ENCODE measurements at places on chromosomes 3 and 15.
A peak's percentile ranks its signal among the peaks of the same experiment; 100 is the strongest.

GRCh38 chr3:195872097-195872496, 36.3 kb downstream of the TNK2 start:
- DNase-seq = no peak

DNA sequence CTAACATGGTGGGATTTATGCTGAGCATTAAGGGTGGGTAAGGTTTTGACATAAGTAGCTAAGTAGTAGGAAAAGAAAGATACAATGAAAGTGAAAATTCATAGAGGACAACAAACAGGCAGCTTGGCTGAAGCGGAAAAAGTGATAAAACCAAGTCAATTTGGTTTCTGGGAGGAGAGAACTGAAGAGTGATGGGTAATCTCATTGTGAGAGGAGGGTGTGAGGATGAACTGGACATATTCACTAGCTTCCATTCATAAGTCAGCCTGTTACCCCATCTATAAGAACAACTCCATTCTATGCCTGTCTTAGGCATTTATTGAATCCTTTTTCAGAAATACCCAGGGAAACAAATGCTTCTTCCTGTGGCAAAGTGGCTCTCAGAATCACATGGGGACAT, 67.1 kb upstream of the BBX start:
- no peak for DNase-seq

- no peak for DNase-seq
Measured at GRCh38 chr3:153001210-153002078, 160.6 kb upstream of the RAP2B start.

DNA sequence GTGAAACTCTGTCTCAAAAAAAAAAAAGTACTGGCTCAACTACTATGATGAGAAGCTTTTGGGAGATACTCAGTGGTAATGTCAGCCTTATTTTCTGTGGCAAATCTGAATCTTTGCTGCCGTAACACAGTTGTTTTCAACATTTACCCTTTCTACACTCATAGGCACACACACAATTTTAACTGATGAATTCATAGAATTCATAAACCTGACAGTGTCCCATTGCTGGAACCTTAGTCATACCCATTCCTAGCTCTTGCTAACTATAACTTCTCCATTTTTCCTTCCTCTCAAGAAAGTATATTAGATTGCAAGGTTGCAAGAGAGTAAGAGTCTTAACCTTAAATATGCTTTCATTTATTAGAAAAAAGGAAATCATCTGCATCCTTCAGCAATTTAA, 496.6 kb downstream of the FHIT start:
- DNase-seq = no peak

- no peak for DNase-seq
Measured at GRCh38 chr3:79047581-79047980, 720.2 kb downstream of the ROBO1 start.

- DNase-seq = no peak
Measured at GRCh38 chr3:39108200-39108710, 775 bp downstream of the TTC21A start.

GRCh38 chr15:55003965-55004873, 192.5 kb downstream of the RSL24D1 start:
- no peak for DNase-seq

DNA sequence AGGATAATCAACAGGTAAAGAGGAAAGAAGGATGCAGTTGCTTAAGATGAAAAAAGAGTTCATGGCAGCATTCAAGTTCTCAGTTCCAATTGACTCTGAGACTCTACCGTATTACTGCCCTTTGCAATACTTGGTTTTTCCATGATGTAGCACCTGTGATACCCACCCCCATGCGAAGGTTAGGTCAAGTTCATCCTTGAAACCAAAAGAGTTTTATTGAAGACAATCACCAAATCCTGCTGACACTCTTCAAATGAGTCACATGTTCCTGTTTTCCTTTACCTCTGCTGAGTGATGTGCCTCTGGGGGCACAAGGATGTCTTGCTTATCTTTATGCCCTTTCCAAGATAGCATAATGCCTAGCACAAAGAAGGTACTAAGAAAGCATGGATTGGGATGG, 111.3 kb upstream of the SLC7A14 start:
- DNase-seq = peak; percentile 3

GRCh38 chr3:45664578-45664977, 24.6 kb upstream of the SACM1L start:
- DNase-seq = peak; percentile 51

DNA sequence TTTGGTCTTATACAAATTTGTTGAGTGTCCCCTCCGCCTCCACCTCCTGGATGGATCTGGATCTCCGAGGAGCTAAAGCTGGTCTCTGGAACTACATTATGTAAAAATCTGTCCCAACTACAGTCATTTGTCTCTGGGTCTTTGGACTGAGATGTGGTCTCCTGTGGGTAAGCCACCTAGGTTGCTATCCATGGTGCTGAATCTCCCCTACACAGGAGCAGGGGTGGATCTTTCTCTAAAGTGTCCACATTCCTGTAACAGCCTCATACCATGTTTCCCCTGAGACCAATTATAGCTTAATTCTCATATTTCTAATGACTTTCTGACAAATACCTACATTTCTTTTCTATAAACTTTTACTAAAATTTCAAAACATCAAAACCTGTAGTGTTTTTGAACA, 625.8 kb downstream of the TAFA4 start:
- peak; percentile 1 for DNase-seq

- DNase-seq = no peak
Measured at GRCh38 chr3:186594591-186595113, 18.2 kb upstream of the AHSG start.

DNA sequence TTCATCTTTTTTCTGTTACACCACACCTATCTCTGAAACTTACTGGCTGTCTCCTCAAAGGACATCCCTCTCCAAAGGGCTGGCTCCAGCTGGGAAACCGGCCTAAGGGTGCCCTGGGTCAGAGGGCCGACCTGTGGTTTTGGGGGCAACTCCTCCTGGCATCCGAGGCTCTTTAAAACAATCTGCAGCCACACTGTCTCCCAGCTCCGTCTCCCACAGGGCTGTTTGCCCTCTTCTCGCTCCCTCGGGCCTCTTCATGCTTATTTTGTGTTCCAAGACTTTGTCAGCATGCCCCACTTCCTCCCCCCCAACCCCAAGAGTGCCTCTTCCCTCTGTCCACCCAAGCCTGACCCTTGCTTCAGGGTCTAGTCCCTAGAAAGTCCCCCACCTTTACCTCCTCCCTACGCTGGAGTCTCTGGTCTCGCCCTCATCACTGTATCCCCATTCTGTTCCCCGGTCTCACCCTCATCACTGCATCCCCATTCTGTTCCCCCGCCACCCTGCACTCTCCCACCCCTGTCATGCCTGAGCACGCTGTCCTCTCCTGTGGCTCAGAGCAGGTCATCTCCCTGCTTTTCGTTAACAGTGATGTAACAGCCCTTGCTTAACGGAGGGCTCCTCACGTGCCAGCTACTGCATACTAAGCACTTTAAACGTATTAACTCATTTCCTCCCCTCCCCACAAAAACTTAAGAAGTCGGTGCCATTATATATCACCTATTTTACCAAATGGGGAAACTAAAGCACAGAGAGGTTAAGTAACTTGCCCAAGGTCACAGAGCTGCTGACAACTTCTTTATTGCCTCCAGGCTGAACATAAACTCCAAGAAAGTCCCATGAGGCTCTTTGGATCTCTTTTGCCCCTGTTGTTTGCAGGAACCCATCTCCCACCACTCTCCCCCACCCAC, 1.1 kb upstream of the CSK start:
- no peak for DNase-seq

GRCh38 chr3:113086560-113087461, 96.0 kb downstream of the GTPBP8 start:
- DNase-seq = no peak

GRCh38 chr3:75101329-75102147, 487.1 kb upstream of the CNTN3 start:
- DNase-seq = no peak

- no peak for DNase-seq
Measured at GRCh38 chr15:65772930-65773329, 19.2 kb downstream of the DENND4A start.

DNA sequence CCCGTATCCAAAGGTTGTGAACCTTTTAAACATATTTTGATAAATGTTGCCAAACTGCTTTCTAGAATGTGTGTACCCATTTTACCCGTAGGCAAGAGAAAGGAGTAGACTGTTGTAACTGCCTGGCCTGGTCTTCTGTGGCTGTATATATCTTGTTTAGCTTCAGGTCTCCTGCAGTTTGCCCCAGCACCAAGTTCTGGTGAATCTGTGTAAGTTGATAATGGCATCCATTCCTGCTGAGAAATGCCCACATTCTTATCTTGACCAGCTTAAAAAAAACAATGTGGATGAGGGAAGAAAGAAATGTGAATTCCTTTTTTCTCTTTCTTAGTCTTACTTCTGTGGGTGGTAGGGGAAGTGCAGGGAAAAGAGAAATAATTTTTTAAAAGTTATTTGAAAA, 53.3 kb upstream of the TLE3 start:
- no peak for DNase-seq

DNA sequence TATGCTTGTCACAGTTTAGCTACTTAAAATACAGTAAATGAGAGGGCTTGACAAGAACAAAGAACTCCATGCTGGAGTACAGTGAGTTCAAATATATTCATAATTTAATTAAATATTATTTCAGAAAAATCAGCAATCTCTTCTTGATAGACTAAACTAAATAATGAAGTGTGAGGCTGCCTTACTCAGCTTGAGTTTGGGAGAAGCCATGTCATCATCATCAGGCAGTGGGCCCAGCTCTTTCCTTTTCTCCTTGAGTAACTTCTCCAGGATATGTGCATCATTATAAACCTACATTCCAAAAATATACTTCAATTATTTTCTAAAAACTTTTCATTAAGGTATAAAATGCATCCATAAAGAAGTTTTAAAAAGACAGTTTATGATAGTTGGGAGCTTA, 70.5 kb downstream of the PBRM1 start:
- DNase-seq = no peak

GRCh38 chr15:79970181-79970580, 815 bp downstream of the BCL2A1 start:
- DNase-seq = no peak

DNA sequence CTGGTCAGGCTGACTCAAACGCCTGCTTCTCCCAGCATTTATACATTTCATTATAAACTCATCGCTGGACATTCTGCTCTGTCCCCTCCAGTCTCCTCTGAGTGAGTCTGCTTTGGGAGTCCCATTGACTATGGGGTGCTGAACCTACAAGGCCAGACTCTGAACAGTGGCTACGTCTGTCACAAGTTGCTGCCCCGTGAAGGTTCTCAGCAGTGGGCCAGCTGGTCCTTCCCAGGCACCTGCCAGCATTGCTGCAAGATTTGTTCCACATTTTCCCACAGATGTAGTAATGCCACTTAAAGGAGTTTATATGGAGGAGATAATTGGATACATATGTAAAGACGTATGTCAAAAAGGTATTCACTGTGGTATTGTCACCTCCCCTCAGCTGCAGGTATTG, 72.7 kb upstream of the ATP13A3 start:
- no peak for DNase-seq

GRCh38 chr3:116285781-116286421, 159.4 kb downstream of the LSAMP start:
- no peak for DNase-seq

- DNase-seq = no peak
Measured at GRCh38 chr3:158728061-158728377, 4.2 kb downstream of the RARRES1 start.

- DNase-seq = no peak
Measured at GRCh38 chr3:68142441-68142840, 488.0 kb upstream of the SUCLG2 start.

DNA sequence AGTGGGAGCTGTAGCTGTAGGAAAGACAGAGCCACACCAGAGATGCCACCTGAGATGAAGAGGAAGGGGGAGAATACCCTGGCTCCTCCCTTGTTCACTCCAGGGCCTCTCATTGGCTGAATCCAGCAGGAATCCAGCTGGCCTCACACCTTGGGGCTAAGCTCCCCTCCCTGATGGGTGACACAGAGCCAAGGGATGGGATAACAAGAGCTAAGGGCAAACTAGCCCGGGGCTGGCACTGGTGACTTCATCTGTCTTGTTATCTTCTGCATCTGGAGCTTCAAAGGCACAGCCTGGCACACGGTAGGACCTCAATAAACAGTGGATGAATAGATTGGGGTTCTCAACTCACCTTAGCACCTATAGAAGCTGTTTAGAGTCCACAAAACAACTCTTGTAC, 13.8 kb upstream of the GATA2 start:
- DNase-seq = no peak

DNA sequence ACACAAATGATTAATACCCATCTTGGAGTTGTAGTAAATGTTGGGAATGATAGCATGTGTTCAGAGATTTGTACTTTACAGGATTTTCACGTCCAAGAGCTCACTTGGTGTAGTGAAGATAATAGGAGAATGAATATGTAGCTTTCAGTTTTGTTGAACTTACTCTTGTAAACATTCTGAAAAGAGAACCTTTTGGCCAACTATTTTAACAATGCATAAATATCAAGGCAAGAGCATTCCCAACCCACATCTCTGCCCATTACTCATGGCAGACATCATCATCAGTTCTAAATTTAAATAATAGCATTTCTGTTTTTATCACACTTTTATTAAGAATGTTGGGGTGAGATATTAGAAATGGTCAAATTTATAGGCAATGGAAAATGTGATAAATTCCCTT, 465.2 kb upstream of the TPRG1 start:
- DNase-seq = no peak

DNA sequence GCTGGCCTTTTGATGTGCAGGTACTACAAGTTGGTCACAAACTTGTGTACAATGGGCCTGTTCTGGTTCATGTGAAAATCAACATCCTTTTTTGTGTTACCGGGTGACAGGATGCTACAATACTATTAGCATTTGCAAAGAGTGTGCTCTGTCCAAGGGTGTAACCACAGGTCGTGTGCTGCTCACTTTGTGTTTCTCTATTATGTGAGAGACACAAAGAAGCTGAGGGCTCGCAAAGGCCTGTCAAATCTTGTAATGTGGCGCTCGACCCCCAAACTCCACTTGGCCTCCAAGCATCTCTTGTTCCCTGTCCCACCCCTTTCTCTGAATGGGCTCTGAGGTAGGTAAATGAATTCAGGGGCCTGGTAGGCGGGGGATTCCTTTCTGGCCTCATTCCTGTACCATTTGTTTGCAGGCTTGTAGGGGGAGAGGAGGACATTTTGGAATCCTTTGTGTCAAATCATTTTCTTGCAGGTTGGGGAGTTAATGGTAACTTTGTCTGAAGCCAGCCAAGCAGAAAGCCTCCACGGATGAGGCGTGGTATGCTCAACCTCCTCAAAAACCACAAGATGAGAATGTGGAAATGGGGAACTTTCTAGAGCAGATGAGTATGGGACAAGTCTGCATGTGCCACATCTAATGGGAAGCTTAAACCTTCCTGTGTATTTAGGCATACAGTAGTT, 109.1 kb downstream of the OPA1 start:
- DNase-seq = no peak

DNA sequence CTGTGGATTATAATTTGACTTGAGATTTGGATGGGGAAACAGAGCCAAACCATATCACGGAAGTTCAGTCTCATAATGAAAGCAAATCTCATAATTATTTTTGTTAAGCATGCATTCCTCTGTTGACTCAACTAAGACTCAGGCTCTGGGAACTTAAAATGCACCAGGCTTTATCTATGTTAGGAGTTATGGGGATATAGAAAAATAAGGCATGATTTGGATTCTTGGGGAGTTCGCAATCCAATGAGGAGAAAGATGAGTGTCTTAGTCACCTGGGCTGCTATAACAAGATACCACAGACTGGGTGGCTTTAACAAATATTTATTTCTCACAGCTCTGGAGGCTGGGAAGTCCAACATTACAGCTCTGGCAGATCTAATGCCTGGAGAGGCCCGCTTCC, 89.4 kb upstream of the TJP1 start:
- no peak for DNase-seq

- no peak for DNase-seq
Measured at GRCh38 chr3:12370758-12371157, 81.9 kb downstream of the PPARG start.

- DNase-seq = no peak
Measured at GRCh38 chr3:66394753-66395249, 106.0 kb downstream of the LRIG1 start.
